D721Med (cell line): ENCODE measurements at places on chromosomes 6 and 20.

DNA sequence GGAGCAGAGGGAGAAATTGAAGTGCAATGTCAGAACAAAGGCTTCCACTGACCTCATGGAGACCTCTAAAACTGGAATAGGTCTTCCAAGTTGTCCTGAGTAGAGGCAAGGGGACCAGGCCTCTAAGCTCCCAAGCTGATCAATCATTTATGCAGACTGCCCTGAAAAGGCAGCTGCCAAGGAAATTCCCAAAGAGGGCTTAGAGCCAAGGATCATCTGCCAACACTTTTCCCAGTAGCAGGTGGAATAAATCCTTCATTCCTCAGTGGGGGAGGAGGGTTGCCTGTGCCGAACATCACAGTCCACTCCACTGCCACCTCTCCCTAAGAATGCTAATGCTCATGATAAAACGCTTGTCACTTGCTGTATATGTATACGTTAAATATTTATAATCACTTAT lies 29.3 kb upstream of the RALY start:
- peak; percentile 46 for DNase-seq

DNA sequence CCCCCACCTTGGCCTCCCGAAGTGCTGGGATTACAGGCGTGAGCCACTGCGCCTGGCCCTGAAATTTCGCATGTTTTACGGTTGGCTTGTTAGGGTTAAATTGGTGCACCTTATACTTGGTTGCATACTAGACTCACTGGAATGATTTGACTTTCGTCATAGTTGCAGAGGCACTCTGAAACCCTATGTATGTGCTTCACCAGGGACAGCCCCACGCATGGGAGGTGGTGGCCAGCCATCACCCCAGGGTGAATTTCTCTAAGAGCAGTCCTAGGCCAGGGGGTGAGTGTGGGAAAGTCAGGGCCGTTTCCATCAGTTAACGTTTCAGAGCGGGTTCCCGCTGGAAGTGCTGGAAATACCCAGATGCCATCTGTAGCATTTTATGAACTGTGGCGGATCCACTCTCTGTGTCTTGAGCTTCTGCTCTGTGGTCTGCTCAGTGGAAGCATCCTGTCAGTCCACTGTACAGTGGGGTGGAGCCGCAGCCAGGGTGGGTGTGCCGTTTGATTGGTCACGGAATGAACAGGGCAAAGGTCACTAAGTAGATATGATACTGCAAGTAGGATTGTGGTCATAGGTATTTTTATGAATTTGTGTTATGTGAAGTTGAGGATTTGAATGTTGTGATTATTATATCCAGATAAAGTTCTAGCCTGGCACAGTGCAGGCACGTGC lies 13.2 kb downstream of the DNAJC5 start:
- DNase-seq = no peak

DNA sequence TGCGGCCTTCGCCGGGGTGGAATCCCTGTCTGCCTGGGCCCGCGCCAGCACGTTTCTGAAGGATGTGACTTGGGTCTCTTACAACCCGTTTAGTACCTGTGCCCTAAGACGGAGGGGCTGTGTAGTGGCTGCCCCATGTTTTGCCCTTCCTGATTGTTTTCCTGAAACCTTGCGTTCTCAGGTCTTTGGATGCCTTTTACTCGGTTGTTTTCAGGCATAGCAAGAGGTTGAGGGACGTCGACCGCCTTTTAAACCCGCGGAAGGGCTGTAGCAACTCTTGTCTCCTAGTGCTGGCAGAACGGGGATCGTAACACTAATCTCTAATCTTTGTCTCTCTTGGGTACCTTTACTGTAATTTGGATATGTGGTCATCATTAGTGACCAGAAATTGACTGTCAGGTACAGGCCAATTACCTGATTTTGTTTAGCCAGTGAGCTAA lies 706 bp upstream of the NANP start:
- DNase-seq = no peak

GRCh38 chr6:50853939-50854338 lies 35.3 kb downstream of the TFAP2B start:
- DNase-seq = no peak

GRCh38 chr6:86888301-86888700 lies 49.0 kb upstream of the HTR1E start:
- DNase-seq = no peak

GRCh38 chr20:19706463-19706862 lies 51.6 kb upstream of the RIN2 start:
- DNase-seq = no peak

- DNase-seq = no peak
Measured at GRCh38 chr6:27242589-27243265, 4.8 kb upstream of the PRSS16 start.

DNA sequence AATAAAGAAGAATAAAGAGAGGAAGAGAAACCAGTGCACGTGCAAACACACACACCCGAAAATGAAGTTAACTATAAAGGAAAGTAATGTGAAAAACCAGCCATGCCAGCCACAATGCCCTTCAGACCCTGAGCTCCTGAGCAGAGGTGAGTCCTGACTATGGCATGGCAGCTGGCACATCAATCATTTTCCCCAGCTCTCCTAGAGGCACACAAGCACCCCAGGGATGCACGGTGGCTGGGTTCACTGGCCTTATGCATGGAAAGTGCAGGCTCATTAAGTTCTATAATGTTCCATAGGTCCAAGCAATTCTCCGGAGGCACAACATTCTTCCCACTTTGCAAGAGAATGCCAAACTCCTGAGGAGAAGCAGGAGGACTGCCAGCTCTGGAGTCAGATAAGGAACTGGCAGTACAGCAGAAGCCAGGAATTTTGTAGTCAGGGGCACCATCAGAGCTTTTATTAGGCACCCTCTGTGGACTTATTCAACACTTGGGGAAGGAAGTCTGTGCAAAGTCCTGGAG lies 175.0 kb upstream of the PRDM1 start:
- no peak for DNase-seq

DNA sequence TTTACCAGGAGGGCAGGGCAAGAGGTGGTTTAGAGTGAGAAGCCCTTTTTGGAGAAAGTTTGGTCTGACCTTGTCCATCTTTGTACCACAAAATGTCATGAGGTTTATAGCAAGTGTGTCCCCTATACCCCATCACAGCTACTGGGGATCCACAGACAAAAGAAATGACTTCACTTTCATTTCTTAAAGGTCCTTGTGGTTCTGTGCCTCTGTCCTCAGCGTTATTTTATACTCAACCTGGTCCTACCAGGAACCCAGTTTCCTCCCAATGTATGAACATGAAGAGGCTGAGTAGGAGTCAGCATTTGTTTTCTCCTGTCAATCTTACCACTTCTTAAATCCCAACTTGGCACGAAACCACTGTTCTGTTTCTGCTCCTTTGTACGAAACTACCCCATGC lies 157.6 kb downstream of the NFATC2 start:
- no peak for DNase-seq
